Right hindlimb (tissue), 1 donor: ENCODE measurements at places on chromosomes 7 and 10.

GRCh38 chr7:55498142-55498541 is 74.2 kb downstream of the VOPP1 start:
- DNase-seq = no peak

- no peak for DNase-seq
Measured at GRCh38 chr10:70378122-70378521, 4.3 kb downstream of the LRRC20 start.

- no peak for DNase-seq
Measured at GRCh38 chr10:99938563-99938962, 71.2 kb downstream of the DNMBP start.

- DNase-seq = no peak
Measured at GRCh38 chr7:129779602-129780256, 168.2 kb downstream of the NRF1 start.

DNA sequence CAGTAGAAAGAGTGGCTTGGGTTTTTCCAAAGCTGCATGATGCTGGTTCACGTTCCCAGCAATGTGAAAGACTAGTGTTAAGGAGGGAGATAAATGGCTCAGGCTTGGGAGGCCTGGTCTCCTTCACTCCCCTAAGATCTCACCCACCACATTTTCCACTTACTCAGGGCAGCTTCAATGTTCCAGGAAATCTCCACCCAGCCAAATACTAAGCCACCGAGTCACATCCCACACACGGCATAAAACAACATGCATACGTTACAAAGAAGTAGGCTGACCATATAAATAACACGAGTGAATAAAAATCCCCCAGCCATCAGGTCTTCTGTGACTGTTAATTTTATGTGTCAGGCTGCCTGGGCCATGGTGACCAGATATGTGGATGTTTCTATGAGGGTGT is 303.5 kb downstream of the SFMBT2 start:
- no peak for DNase-seq
